ENCODE measurements at places on chromosomes 3 and 15.

DNA sequence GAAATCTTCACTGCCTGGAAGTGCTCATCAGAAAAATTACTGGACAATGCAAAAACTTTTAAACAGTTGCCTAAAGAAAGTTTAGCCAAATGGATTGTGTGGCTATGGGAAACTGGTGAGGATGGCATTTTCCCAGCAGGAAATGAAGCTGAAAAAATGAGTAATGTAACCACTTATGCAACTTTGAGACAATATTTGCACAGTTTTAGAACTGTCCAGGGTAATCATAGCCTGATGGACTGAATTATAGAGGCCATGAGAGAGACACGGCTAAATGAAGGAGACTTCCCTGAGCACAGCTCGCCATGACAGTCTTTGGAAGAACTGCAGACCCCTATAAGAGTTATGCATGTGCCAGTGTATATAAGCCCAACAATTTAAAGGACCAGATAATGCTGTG is 881.5 kb downstream of the VGLL3 start:
- DNase-seq: no peak

DNA sequence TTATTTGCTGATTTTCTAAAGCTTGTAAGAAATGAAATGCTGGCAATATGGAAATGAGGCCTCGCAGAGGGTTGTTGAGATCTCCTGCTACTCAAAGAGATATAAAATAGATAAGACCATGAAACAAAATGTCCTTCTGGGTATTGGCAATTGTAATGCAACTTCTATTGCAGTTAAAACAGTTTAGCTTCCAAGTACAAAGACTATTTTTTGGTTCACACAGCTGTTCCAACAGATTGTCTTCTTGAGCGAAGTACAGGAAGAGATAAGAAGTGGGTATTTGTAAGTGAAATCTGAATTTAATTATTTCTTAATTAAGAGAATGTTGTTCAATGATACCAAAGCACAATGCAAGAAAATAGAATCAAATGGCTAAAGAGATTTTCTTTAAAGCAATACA is 801.5 kb upstream of the GBE1 start:
- DNase-seq: no peak

GRCh38 chr15:92471288-92471687 is 77.6 kb downstream of the ST8SIA2 start:
- no peak for DNase-seq

DNA sequence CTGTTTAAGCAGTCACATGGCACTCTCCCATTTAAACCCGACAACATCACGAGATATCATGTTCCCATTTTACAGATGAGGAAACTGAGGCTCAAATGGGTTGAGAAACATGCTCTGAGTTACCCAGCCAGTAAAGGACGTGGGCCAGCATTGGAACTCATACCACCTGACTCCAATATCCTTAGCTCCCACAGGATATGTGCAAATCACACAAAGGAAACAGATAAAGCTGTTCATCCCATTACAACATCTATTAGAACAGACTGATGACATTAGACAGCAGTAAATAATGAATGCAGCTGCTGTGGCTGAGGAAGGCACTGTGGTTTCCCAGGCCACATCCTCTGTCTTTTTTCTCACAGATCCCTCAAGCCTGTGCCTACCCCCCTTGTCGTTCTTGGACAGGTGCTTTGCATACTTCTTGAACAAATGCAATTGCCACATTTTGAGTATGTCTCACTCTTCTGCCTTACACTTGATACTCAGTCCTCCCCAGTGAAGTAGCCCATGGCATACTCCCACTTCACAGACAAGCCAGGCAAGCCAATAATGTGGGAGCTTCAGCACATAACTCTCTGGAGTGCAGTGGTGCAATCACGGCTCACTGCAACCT is 17.7 kb downstream of the FRMD4B start:
- DNase-seq: no peak

DNA sequence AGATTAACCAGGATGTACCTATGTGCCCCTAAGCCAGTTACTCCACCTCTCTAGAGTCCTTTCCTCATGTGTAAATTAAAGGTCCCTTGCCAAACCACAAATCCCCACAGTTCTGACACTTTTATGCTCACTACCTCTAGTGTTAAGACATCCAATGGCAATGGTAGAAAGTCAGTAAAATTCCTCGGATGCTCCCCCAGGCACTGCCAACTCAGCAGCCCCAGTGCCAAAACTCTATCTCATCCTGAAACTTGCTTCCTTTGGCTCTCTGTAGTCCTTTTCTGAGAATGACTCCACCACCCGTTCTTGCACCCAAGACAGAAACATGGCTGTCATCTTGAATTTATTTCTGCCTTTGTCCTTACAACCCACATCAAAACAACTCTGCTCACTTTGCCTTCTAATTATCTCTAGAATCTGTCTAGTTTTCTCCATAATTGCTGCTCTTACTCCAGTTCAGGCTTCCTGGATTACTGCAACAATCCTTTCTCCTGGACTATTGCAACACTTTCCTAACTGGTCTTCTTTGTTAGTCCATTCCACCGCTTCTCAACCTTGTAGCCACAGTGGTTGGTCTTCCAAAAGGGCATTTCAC is 41.6 kb downstream of the MB21D2 start:
- DNase-seq: no peak

DNA sequence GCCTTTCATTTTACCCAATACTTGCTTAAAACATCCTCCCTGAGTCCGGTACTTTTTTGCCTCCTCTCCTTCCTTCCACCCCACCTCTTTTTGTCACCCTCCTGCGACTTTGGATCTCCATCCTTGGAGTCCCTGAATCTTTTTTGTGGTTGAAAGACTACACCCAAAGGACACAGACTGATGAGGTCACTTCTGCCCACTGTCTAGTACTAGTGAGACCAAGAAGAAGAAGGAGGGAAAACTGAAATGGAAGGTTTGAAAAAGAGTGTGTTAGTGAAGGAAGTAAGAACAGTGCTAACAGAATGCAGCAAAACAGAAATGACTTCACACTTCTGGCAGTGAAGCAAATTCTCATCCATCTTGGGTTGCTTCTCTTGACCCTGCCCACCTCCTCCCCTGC is 6.6 kb downstream of the B3GNT5 start:
- no peak for DNase-seq

- DNase-seq: no peak
These were observed 1.6 kb upstream of the PRKCD start for GRCh38 chr3:53159156-53160060.

GRCh38 chr15:83372434-83372891 is 74.7 kb upstream of the SH3GL3 start:
- DNase-seq: no peak

- no peak for DNase-seq
These were observed 238.7 kb upstream of the HES1 start for GRCh38 chr3:193897288-193897687.
